ENCODE measurements at places on chromosomes 1 and 21.

DNA sequence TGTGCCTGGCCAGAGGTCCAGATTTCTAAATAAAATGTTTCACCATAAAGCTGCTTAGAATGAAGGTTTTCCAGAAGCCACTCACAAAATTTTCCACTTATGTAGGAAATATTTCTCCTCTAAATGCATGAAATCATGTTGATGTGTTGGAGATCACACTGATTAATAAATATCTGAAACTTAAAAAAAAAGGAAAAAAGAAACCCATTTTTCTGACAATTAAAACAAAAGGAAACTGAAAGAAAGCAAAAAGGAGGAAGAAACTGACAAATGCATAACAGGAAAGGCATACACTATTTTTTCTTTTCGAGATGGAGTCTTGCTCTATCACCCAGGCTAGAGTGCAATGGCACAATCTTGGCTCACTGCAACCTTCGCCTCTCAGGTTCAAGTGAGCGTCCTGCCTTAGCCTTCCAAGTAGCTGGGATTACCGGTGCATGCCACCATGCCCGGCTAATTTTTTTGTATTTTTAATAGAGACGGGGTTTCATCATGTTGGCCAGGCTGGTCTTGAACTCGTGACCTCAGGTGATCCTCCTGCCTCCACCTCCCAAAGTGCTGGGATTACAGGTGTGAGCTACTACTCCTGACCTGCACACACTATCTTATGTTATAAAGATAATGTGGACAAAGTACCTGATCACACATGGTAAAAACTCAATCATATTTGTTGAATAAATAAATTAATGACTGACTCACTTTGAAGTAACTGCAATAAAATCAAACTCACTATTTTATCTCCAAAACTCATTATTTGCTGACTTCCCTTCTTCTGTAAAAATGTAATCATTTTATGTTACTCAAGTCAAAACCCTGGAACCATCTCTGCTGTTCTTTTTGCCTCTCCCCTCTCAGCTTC is 149.8 kb upstream of the NR5A2 start:
- no peak for DNase-seq

GRCh38 chr1:228735871-228736586 is 750 bp downstream of the RHOU start:
- DNase-seq: no peak

GRCh38 chr1:210385228-210385627 is 56.5 kb downstream of the HHAT start:
- no peak for DNase-seq

- DNase-seq: no peak
Observed at GRCh38 chr1:160656737-160657136, 9.9 kb upstream of the SLAMF1 start.

DNA sequence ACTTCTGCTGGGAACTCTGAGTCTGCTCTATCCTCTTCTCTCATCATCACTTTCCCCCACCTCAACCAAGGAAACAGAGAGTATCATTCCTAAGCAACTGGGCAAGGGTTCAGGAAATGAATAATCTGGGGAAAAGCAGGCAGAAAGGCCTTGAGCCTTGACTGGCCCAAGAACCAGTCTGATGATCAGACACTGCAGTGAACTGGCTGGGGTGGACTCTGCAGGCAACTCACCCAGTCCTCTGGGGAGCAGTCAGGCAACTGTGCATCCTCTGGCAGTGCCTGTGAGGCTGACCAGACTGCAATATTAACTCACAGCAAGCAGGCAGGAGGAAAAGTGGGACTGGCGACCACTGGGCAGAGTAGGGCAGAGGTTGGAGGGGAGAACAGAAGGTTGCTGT is 991 bp downstream of the ANKRD35 start:
- DNase-seq: no peak

GRCh38 chr1:199551967-199552565 is 475.4 kb upstream of the NR5A2 start:
- peak; percentile 15 for DNase-seq

DNA sequence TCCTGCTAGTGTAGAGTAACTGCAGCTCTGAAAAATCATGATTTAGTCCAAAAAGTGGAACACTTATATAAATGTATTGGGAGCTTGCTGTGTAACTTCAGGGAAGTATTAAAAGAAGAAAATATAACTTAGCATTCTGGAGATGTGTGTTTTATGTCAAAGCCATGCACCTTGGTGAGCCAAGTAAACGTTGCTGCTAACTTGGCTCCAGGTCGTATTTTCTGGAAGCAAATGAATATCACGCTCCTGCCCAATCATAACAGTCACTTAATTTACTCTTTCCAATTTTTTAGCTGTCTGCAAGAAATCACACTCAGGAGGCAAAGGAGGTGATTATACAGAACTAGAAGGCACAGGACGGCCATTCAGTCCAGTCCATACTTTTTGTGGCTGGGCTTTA is 61.1 kb downstream of the DOP1B start:
- no peak for DNase-seq

DNA sequence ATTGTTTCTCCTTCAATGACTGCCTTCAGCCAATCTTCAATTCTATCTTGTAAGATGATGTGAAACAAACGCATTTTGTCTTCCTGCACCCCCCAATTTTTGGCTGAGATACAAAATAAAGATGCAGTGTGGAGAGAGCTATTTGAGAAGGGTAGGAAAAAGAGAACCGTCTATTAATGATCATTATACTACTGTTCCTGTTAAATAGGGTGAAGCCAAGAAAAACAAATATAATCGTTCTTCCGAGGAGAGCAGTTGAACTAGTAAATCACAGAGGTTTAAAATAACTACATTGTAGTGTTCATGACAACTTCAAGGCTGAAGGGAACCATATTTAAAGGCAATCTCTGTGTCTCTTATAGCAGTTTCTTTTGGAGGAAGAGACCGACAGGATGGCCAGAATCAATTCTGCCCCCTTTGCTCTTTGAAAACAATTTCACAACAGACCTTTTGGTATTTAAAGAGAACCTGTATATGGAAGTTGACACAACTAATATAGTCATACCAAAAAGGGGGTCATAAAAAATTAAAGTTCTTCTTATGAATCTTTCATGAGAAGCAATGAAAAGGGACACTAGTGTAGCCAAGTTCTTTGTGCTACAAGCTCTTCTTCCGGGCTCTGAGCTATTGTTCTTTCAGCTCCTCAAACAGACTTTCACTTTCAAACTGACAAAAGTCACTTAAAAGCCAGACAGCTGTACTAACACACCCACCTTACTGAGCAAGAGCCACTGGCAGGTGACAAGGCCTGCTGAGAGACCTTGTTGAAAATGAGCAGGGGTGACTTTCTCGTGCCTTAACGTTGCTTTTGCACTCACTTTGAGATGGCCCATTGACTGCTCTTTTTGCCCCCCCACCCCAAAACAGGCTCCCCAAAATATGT is 30.9 kb downstream of the PROX1 start:
- DNase-seq: no peak

DNA sequence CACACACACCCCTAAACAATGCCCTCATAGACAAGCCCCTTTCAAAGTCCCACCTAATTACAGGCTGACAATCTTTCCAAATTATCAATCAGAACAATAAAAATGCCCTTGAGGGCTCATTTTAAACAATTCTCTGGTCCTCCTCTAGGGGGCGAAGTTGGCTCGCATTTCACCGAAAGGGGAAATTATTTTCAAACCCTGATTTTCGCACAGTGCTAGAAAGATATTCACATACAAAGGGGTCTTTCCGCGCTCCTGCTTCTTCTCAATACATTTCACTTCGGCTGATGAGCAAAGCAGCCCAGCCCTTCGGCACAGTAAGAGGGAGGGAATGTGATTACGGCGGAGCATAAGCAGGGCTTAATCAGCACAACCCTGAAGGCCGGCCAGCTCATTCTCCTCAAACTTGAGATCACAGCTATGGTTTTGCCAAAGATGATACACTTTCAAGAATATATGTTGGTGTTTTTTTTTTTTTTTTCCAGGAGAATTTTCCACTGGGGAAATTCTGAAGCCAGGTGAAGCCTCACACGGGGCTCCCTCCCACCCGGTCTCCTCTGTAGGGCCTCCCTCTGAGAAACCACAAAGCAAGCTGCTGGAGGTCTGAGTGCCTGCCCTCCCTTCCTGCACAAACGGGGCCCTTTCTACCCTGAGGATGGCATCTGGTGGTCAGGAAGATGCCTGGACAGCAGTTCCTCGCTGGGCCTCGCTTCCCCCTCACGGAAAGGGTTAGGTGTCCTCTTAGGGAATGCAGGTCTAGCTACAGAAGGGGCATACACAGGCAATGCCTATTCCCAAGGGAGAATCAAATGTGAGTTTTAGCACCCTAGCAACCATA is 66.9 kb downstream of the GNG12 start:
- DNase-seq: no peak

- no peak for DNase-seq
Observed at GRCh38 chr1:177914603-177915002, 55.3 kb downstream of the SEC16B start.

DNA sequence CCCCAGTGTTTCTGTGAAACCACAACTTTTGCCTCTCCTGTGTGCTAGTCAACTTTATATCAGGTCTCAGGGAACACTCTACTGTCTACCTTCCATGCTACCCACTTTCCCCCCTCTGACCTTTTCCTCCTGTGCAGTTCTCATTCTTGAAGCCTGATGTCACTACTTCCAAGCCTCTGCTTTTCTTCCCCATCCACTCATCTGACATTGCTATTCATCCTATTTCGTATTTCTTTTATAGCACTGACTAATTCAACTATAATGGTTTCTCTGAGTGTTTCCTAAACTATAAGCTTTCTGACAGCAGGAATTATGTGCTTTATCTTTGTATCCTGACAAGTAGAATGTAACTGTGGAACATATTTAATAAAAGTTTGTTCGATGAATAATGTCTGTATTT is 18.2 kb upstream of the DPH5 start:
- DNase-seq: no peak

GRCh38 chr1:178028841-178029481 is 59.1 kb upstream of the SEC16B start:
- no peak for DNase-seq

- peak; percentile 96 for DNase-seq
Observed at GRCh38 chr1:203769505-203770343, 4.7 kb downstream of the LAX1 start.

DNA sequence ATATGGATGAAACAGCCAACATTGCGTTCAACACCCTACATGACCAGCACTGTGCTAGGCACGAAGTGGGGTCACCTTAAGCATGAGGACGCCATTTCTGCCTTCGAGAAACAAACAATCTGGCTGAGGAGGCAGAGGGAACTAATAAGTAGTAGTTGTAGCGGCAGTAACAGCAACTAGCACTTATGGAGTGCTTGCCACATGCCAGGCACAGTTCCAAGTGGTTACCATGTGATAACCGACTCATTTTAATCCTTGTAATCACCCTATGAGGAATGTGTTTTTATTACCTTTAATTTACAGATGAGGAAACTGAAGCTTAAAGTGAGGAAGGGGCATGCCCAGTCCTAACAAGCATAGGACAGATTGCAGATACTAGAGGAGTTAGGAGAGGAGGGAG is 33.7 kb downstream of the KCND3 start:
- DNase-seq: no peak

DNA sequence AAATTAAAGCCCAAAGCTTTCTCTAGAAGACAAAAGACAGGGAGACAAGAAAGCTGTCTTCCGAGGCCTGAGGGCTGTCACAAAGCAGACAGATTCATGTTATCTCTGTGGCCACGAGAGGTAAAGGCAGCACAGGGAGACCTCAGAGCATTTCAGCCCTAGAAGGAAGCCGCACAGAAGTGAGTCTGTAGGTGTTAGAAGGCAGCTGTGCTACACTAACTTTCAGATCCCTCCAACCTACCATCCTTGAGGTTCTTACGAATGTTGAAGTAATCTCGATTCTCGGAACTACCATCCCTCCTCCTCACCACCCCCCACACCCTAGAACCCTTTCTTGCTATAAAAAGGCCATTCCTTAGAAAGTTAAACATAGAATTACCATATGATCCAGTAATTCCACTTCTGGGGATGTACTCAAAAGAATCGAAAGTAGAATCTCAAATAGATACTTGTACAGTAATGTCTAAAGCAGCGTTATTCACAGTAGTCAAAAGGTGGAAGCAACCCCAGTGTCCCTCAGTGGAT is 21.5 kb upstream of the LYST start:
- no peak for DNase-seq

GRCh38 chr1:224493269-224493668 is 58.7 kb upstream of the WDR26 start:
- DNase-seq: no peak

DNA sequence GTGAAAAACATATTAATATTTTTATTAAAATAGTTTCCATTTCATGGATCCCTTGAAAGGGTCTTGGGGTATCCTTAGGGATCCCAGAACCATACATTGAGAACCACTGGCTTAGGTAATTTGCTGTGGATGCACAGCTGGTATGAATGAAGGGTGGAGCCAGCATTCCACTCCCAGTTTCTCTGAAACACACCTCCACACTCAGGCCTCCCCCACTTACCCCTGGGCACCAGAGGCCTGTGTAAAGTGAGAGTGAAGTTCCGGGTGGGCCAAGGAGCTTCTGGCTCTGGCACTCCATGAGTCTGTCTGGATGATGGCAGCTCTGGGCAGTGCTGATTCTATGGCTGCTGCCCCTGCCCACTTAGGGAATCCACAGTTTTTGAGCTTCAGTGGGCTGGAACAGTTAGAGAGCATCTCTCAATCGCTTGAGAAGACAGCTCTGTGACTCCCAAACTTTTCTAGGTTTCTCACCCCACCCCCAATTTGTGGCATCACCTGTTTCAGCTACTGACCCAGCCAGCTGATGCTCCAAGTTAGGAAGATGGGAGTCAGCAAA is 57.8 kb upstream of the CD1D start:
- no peak for DNase-seq

GRCh38 chr1:41700986-41701535 is 216.6 kb upstream of the EDN2 start:
- DNase-seq: no peak

DNA sequence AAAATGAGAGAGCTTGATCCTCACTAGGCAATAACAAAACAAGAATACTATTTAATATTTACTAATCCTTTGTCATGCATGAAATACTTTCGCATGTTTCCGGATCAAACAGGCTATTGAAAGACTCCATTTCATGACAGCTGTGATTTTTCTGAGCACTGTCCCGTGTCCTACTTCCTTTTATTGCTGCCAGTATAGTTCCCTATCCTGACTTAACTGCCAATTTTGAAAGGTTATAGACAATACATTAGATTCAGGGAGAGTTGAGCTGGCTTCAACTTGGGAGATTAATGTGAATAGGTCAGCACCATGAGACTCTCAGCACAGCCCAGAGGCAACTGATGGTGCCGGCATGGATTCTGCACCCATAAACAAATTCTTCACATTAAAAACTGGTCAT is 225.8 kb downstream of the VAV3 start:
- DNase-seq: no peak

- DNase-seq: no peak
Observed at GRCh38 chr1:155005076-155006011, 2.7 kb downstream of the ZBTB7B start.

GRCh38 chr1:182368903-182369302 is 22.7 kb downstream of the GLUL start:
- DNase-seq: no peak

DNA sequence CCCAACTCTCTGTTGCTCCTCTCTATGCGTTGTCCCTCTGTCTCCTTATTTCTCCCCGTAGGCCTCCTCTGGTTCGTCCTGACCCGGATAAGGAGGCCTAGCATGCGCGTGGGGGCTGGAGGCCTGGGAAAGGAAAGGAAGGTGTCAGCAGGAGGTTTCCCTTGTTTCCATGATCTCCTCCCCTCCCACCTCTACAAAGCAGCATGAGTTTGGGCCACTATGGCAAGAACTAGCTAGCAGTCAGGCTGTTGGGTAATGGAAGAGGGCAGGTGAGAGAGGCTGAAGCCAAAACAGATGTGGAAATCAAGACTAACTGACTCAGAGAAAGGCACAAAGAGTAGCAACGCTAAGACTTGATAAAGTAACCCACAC is 687 bp upstream of the SEMA6C start:
- no peak for DNase-seq

- DNase-seq: no peak
Observed at GRCh38 chr1:170555370-170555769, 23.4 kb downstream of the GORAB start.

All from GF-D8 (cell line).